ENCODE measurements at places on chromosomes 7 and 10. TPM values are rescaled to one million over a fixed set of nuclear protein-coding genes. Genes with fewer than 3 reads are reported as not detected.

The ITGA8 gene
- 3.7 TPM for total RNA-seq

The PKD2L1 gene
- not detected for total RNA-seq

The ATXN7L1 gene
- 7.7 TPM for total RNA-seq

The RSBN1L gene
- total RNA-seq, result 92.9 TPM

The MALSU1 gene
- 37.9 TPM for total RNA-seq

The CTNNA3 gene
- total RNA-seq, result 2.0 TPM

The JCAD gene
- 10.2 TPM for total RNA-seq

The LBX1 gene
- not detected for total RNA-seq

The RASA4B gene
- 11.4 TPM for total RNA-seq

The EBF3 gene
- 0.82 TPM for total RNA-seq

The MEST gene
- total RNA-seq, result 65.6 TPM

The TMEM176A gene
- 1.2 TPM for total RNA-seq

The CDH23 gene
- 3.3 TPM for total RNA-seq

The GIMAP1 gene
- total RNA-seq, result 0.82 TPM

The PPP1R17 gene
- 2.9 TPM for total RNA-seq

The PNLIPRP1 gene
- not detected for total RNA-seq

The SLC29A4 gene
- 14.7 TPM for total RNA-seq

The OPALIN gene
- not detected for total RNA-seq

The CYP17A1 gene
- total RNA-seq, result not detected

The ZNF365 gene
- 22.0 TPM for total RNA-seq

The PRRT4 gene
- 3.3 TPM for total RNA-seq

The TLL2 gene
- total RNA-seq, result 0.82 TPM

The TBX20 gene
- total RNA-seq, result not detected

The TSPAN15 gene
- 5.7 TPM for total RNA-seq

The CYP26A1 gene
- total RNA-seq, result 16.7 TPM

The MORN4 gene
- total RNA-seq, result 35.5 TPM

The SCIN gene
- 1.6 TPM for total RNA-seq

The ACTL6B gene
- 163 TPM for total RNA-seq

The HABP2 gene
- not detected for total RNA-seq

The PVRIG gene
- not detected for total RNA-seq

The DMBT1 gene
- not detected for total RNA-seq

The C10orf53 gene
- not detected for total RNA-seq

The CLCN1 gene
- total RNA-seq, result under 0.01 TPM

The PCLO gene
- total RNA-seq, result 41.2 TPM

The EZH2 gene
- 38.7 TPM for total RNA-seq

The SFTPA1 gene
- total RNA-seq, result not detected

The SVOPL gene
- total RNA-seq, result 0.82 TPM

The SEMA4G gene
- 6.5 TPM for total RNA-seq

The ZP3 gene
- 1.2 TPM for total RNA-seq

The PTF1A gene
- total RNA-seq, result 0.41 TPM

The ARHGEF35 gene
- 0.82 TPM for total RNA-seq

The PPP1R9A gene
- total RNA-seq, result 93.3 TPM

The SRGN gene
- 22.4 TPM for total RNA-seq

The EMX2 gene
- 2.0 TPM for total RNA-seq

The SYT15 gene
- total RNA-seq, result 0.82 TPM

The SLC18A2 gene
- under 0.01 TPM for total RNA-seq

The ZKSCAN5 gene
- total RNA-seq, result 20.4 TPM
